Activated naive CD8-positive, alpha-beta T cell treated with anti-CD3 and anti-CD28 coated beads, Interleukin-2, amount 10 ng/mL, durations not matched to agents 7 days and 5 days (primary cell): ENCODE measurements at places on chromosomes 16 and 17. TPM values are rescaled to one million over a fixed set of nuclear protein-coding genes. Genes with fewer than 3 reads are reported as not detected.

TLCD3B gene
- total RNA-seq, result 5.5 TPM

BAIAP3 gene
- total RNA-seq, result 31.2 TPM

MT1M gene
- total RNA-seq, result not detected

KRT23 gene
- not detected for total RNA-seq

SCO1 gene
- 25.3 TPM for total RNA-seq

KRTAP2-3 gene
- total RNA-seq, result not detected

CACNG3 gene
- total RNA-seq, result not detected

SLC13A2 gene
- not detected for total RNA-seq

SEPTIN1 gene
- total RNA-seq, result 293 TPM

NFATC2IP gene
- 117 TPM for total RNA-seq

CA10 gene
- 0.20 TPM for total RNA-seq

NXPH3 gene
- not detected for total RNA-seq

ICAM2 gene
- 59.0 TPM for total RNA-seq

CLEC10A gene
- 0.45 TPM for total RNA-seq

GOSR1 gene
- 46.8 TPM for total RNA-seq

PRR15L gene
- total RNA-seq, result not detected

CACNA1G gene
- not detected for total RNA-seq

CTRB1 gene
- total RNA-seq, result not detected

BORCS6 gene
- total RNA-seq, result 16.5 TPM

CD19 gene
- 0.40 TPM for total RNA-seq

ARHGAP44 gene
- not detected for total RNA-seq

HS3ST3A1 gene
- not detected for total RNA-seq

KRT33B gene
- total RNA-seq, result not detected

FBXO39 gene
- 0.48 TPM for total RNA-seq

INCA1 gene
- 0.54 TPM for total RNA-seq

SPIRE2 gene
- 1.5 TPM for total RNA-seq

NUPR1 gene
- 0.20 TPM for total RNA-seq

AIPL1 gene
- not detected for total RNA-seq

THAP11 gene
- 48.1 TPM for total RNA-seq

LRRC36 gene
- 0.28 TPM for total RNA-seq

FOXO3B gene
- total RNA-seq, result 4.2 TPM
